G401 (cell line): ENCODE measurements at places on chromosomes 7 and 10.

DNA sequence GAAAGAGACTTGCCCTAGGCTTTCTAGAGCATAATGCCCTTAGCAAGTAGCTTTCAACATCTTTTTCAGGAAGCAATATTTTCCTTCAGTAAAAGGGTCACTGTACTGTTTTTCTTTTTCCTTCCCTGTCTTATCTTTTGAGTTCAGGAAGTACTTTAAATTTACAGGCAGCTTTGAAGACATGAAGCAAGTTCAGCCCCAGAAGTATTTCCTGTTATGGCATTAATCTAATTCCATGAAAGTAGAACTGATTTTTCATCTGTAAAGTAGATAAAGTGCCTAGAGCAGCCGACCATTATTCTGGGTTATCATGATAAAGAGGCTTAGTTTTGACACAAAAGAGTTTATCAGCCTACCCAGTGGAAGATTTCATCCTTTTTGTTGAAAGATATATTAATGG is 288.2 kb downstream of the ADK start:
- no peak for DNase-seq

GRCh38 chr7:135121868-135122267 is 26.0 kb upstream of the TMEM140 start:
- no peak for DNase-seq

DNA sequence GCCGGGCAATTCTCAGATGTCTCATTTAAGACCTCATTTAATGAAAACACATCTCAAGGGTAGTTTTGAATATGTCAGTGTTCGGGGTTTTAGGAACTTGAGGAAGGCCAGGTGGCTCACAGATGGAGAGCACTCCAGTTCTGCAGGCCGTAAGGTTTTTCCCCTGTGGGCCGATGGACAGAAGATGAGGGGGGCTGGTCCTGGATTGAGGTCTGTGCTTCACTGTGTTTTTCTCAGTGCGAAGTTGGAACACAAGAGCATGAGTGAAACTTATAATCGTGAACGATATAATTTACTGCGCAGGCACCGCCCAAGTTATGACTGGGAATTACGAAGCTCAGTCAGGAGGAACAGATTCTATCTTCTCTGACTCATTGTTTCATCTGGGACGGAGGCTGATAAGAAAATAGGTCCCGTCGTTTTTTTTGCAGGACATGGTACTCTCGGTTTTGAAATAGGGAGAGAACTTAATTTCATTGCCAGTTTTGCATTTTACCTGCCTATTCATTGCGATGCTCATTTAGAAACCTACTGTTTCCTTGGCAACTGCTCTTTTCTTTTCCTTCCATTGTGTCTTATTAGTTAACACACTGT is 591.0 kb upstream of the PFKP start:
- peak; percentile 2 for DNase-seq

DNA sequence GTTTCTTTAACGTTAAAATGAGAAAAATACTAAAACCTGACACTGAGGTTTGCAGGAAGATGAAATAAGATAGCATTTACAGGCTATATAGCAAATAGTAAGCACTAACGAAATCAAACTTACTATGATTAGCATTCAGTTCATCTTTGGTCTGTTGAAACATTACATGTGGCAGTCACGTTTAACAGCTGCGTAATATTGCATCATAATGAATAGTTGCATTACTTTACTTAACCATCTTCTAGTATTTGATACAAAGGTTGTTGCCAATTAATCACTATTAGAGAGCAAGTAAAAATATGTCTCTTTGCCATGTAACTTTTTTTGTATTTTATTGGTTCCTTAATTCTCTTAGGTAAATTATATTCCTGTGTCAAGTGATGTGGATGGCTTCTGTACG is 131.8 kb upstream of the GHITM start:
- no peak for DNase-seq

DNA sequence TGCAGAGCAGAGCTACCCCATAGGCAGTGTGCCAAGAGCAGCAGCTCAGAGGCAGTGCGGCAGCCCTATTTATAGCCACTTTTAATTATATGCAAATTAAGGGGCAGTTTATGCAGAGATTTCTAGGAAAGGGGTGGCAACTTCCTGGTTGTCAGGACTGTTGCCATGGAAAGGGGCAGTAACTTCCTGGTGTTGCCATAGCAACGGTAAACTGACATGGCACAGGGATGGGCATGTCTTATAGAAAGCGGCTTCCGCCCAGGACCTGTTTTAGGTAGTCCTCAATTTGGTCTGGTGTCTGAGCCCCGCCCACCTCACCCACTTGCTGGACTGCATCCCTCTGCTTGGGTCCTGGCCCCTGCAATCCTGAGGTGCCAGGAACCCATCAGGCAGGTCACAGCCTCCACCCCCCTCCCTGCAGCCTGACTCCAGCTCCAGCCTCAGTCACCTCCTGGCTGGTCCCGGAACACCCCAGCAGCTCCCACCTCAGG is 115.8 kb downstream of the TMEM130 start:
- DNase-seq = no peak

DNA sequence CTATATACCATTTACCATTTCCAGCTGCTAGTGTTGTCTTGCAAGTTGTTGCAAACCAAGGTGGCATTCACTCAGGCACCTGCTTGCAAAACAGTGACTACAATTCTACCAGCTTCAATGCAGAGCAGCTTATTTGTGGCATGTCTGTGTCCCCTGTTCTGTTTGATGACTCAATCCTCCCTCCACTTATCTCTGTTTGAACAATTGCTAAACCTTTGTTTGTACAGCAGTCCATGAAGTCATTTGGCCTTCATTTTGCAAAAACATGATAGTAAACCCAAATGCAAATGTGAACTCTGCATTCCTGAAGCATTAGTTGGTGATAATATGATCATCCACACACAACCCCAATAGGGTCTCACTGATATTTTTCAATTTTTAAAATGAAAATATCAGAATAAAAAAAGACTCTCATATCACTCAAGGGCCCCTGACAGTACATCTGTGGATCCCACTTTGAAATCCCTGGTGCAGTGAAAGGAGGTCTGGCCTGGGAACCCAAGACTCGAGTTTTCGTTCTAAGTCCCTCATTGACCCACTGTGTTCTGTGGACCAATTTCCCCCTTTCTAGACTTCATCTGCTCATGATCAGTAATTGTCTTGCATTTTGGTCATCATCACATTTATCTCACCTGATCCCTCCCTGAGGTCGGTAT is 425.4 kb downstream of the RPS24 start:
- no peak for DNase-seq

- DNase-seq = no peak
Observed at GRCh38 chr10:3745521-3745920, 39.5 kb downstream of the KLF6 start.

DNA sequence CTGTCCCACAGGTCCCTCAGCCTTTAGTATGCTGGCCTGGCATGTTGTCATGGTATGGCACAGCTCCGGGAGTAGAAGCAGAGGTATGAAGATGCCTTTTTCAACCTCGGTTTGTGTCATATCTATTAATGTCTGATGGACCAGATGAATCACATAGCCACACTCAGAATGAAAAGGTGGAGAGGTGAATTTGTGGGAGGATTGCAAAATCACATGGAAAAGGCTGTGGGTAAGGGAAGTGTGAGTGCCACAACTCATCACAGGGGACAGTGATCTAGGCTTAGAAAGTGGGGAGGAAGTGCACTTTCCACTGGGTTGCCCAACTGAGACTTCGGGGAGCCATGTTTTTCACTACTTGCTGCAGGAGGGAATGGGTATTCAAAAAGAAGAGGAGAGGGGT is 190.7 kb downstream of the WDR11 start:
- no peak for DNase-seq

DNA sequence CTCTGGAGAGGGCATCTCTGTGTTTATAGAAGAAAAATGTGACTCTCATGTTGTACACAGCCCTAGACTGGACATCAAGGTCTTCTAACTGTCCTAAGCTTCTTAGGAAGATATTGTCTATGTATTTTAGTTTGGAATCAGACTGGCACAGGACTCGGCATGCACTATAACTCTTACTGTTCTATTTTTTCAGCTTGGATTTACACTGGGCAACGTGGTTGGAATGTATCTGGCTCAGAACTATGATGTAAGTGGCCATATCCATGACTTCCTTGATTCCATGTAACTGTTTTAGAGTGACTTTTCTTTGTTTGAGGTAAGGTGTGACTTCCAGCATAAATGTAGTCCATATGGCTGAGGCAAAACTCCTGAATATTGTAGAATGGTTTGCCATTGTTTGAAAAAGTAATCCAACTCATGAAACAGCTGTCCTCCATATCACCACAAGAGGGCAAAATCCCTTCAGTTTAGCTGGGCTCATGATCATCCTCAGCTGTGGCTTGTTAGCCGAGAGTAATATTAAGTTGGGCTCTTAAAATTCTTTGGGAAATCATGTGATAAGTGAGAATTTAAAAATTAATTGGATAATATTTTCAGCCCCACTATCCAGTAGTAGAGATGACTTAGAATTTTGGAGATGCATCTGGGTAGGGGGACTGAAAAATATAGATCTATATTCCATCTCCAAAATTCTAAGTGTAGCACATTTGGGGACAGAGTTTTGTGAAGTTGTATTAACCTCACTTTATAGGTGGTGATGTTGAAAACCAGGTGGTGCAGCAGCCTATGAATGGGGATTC is 10.4 kb downstream of the STMP1 start:
- DNase-seq = peak; percentile 66

DNA sequence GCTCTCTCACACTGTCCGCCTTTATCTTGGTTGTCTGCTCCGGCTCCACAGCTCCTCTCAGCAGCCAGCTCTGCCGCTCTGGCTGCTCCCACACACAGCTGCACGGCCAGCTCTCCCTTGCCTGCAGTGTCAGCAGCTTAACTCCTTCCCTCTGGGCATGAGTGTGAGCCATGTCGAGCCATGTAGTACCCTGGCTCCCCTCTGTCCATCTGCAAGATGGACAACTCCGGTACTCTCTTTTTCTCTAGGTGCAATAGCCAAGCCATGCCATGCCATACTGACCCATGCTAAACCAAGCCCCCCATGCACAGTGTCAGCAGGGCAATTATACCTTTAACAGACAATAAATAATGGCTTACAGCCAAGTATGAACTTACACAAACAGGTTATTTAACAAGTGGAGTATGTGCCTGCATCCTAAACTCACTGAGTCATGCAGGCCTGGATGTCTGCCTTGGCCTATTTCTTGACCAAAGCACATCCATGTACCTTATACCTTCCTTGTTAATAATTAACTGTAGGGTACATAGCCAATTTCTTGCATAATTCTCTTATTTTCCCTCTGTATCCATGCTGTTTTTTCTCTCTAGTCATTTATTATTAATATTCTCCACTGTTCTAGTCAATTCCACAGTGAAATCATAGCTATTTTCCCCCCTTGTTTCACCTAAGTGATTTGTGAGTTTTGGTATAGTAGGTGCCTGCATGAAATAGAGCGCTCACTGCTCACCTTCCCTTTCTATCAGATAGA is 170.9 kb downstream of the CDK14 start:
- DNase-seq = peak; percentile 58

DNA sequence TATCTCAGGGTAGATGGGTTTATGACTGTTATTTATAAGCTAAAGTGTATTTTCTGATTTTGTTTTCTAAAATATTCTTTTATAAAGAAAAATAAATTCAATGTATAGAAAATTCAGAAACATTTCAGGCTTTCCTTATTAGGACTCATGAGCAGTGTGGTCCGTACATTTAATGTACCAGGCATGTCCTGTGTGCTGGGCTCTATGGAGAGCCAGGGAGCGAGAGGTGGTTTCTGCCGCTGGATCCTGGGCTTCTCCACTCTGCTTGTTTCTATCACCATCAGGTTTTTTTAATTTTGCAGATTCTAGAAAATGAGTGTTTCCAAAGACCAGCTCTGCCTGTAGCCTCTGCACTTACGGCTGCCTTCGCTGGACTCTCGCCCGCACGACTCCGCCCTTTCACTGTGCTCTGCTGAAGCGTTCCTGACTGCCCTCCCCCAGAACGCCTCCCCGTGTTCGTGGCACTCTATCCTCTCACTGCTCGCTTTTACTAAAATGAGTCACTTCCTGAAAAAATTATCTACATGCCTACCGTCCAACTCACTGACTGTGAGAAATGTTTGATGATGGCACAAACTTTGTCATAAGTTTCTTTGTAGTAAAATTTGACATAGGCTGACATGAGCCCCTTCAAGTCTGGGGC is 188.5 kb downstream of the ZMYND11 start:
- DNase-seq = no peak

DNA sequence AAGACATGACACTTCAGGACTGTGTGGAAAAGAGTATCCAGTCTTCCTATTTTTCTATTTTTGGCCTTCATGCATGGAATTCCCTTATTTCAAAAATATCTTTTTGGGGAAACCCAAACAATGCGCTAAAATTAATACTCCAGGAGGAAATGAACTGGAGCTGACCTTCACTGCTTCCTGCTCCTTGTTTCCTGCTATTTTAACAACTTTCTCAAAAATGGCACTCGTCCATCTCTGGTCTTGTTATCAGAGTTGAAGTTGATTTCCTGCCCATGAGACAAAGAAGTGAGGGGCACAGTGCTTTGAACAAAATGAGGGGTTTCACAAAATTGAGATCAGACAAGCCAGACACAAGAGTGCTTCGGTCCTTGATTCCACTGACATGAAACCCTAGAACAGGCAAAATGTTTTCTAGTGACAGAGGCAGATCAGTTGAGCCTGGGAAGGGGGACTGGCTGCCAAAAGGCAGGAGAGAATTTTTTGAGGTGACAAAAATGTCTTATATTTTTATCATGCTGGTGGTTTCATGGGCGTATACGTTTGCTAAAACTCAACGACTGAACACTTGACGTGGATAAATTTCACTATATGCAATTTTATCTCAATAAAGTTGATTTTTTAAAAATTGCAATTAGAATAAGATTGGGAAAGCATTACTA is 193.2 kb downstream of the CREB5 start:
- DNase-seq = no peak

- DNase-seq = no peak
Observed at GRCh38 chr7:6409944-6410693, 37.6 kb downstream of the DAGLB start.

GRCh38 chr10:28179006-28179742 is 123.7 kb downstream of the MPP7 start:
- DNase-seq = peak; percentile 77
